ENCODE measurements at places on chromosomes 12 and 14.

DNA sequence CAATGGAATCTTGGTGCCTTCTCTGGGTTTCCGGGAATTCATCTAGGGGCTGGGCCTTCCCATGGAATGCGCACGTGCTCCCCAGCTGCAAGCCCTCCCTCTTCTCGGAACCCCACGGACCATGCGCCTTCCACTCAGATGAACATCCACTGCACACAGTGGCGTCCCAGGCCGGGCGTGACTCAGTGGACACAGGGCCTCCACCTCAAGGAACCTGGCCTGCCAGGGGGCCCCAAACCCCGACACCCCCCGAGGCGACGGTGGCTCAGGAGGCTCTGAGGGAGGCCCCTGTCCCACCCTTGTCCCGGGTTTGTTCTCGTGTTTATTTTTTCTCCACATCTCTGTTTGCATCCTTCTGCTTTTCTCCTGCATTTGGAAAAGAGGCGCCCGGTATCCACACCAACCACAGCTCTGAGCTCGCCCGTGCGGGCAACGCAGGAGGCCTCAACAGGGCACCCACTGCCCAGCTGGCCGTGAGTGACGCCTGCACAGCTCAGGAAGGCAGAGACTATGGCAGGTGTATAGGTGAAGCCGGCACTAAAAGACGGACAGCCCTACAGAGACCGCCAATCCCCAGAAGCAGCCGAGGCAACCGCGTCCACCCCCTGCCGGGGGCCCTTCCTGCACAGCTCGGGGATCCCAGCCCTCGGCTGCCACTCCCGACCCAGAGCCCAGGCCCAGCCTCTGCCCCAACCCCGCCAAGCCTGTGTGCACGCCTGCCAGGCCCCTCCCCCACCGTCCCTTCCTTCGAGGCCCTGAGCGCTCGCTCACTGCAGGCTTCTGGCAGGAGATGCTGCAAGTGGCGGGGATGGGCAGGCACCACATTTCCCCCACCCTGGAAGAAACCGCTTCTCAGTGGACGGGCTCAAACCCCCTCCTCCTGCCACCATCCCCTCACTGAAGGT, 23.8 kb upstream of the GALNT9 start:
- no peak for DNase-seq

GRCh38 chr14:75427482-75428229, at the start of gene JDP2:
JDP2 (plus strand) TSS chr14:75428022; CDS start chr14:75437921, 9,899 bp downstream.
- DNase-seq: peak; percentile 83

- no peak for DNase-seq
These were observed 18.9 kb downstream of the PYROXD1 start for GRCh38 chr12:21456291-21456780.

- DNase-seq: no peak
These were observed 36.2 kb downstream of the MED13L start for GRCh38 chr12:116241157-116241759.

- no peak for DNase-seq
These were observed 33.3 kb downstream of the TDG start for GRCh38 chr12:103998976-103999375.

DNA sequence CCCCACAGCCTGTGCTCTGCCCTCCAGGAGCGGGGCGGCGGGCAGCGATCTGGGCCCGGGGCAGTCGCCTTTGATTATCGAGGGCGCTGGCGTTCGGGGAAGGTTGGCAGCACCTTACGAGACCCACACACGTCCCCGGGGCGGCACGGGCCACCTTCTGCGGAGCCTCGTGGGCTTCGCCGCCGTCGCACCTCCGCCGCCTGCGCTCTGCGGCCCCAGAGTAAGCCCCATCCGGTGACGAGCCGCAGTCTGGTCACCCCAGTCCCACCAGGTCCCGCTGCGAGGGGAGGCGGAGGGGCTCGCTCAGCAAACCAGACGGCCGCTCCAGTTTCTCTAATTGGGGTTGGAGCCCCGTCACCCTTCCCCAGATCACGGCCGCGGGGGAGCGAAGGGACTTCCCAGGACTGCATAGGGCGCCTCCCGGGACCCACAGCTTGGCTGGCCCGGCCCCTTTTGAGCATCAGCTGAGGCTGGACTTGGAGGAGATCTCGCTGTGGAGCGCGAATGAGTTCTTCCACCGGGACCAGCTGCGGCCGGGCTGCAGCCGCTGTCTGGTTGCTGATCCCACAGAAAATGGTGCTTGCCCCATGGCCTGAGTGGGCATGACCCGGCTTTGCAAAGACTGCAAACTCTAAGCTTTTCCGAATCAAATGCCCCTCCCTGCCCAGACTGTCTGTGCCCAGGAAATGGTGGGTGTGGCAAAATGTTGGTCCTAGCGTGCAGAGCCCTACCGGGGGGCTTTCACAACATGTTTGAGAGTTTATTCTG, 560 bp downstream of the LGALS3 start:
- no peak for DNase-seq

GRCh38 chr14:52033101-52033642, 35.7 kb downstream of the NID2 start:
- DNase-seq: no peak

GRCh38 chr12:64352181-64352580, 38.4 kb downstream of the C12orf56 start:
- DNase-seq: no peak

DNA sequence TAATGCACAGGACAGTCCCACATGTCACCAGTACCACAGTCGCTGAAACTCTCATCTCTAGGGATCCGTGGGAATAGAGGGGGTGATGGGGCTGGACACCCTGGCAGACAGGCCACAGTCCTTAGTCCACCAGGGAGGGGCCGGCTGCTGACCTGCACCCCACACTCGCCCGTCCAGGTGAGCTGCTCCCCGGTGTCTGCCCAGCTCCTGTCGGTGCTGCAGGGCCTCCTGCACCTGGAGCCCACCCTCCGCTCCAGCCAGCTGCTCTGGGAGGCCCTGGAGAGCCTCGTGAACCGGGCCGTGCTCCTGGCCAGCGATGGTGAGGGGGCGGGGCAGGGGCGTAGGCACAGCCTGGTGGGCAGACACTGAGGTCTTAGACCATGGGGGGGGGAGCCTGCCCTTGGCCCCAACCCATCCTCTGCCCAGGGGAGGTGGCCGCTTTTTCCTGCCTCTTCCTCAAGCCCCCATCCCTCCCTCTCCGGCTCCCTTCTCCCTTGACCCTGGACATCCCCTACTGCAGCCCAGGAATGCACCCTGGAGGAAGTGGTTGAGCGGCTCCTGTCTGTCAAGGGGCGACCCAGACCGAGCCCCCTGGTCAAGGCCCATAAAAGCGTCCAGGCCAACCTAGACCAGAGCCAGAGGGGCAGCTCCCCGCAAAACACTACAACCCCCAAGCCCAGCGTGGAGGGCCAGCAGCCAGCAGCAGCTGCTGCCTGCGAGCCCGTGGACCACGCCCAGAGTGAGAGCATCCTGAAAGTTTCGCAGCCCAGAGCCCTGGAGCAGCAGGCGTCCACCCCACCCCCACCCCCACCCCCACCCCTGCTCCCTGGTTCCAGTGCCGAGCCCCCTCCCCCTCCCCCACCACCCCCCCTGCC, 17.1 kb upstream of the ADSS1 start:
- no peak for DNase-seq

DNA sequence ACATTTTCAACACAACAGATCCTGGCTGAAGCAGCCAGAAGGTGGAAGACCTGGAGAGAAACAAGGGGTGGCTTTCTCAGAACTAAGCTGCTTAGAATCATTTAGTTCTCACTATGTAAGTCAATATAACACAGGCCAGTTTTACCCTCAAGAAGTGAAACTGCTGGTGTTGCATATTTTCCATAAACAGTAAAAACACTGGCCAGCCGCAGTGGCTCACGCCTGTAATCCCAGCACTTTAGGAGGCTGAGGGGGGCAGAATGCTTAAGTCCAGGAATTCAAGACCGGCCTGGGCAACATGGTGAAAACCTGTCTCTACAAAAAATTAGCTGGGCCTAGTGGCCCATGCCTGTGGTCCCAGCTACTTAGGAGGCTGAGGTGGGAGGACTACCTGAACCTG, 11.6 kb downstream of the STX2 start:
- DNase-seq: no peak

GRCh38 chr12:81128930-81129554, 51.2 kb downstream of the ACSS3 start:
- DNase-seq: no peak

- DNase-seq: no peak
These were observed 334.3 kb upstream of the OR4E1 start for GRCh38 chr14:22007784-22008412.

- no peak for DNase-seq
These were observed 80.6 kb upstream of the STRN3 start for GRCh38 chr14:31106768-31107167.

DNA sequence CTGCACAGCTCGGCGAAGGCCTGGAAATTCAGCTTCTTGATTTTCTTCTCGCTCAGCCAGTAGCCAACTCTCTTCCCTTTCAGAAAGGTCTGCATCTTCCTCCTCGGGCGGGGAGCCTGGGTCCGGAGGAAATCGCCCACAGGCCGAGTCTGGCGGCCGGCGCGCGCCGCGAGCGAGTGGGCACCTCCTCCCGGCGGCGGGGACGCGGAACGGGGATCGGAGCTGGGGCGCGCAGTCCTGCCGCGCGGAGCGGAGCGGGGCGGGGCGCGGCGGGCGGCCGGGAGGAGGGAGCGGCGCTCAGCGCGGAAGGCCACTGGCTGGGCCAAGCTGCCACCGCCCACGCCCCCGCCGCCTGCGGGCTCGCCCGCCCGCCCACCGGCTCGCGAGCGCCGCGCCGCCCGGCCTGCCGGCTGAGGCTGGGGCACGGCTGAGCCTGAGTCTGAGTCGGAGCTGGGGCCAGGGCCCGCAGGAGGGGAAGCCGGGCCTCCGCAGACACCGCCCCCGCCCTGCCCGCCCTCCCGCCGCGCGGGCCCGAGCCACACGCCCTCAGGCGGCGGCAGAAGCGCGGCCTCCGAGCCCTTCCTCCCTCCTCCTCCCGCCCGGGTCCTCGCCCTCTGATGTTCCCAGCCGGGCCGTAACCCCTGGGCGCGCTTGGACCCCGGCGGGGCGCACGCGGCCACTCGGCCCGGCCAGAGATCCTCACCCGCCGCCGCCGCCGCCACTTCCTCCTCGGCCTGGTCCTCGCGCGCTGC, 480 bp downstream of the ITPK1 start:
- peak; percentile 90 for DNase-seq

GRCh38 chr14:70982200-70982599, 74.9 kb downstream of the PCNX1 start:
- DNase-seq: no peak

DNA sequence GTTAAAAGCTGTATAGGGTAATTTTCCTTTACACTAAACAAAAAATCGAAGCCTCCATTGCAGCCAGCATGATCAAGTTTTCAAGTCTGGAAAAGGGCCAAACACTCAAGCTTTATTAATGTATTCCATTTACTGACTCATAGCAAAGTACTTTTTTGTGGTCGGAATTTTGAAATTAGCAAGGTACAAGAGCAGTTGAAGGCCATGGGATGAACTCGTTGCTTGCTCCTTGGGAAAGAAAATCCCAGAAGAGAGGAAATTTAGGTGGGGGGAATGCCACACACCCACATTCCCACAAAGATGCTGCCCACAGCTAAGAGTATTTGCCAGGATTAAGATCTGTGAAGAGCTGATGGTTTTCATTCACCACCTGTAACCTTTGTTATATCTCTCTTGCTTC, 333.7 kb downstream of the EGLN3 start:
- no peak for DNase-seq

DNA sequence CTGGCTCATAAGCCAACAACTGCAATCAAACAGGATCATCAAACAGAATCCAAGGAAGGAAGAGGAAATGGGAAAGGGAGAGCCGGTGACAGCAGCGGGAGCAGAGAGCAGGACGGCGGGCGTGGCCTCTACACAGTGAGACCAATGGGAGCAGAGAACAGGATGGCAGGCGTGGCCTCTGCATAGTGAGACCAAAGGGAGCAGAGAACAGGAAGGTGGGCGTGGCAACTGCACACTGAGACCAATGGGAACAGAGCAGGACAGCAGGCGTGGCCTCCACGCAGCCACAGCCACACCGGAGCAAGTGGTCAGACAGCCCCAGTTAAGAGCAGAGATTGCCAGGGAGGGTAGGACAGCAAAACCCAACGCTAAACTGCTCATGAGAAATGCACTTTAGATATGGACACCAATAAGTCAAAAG, 16.4 kb downstream of the LRCOL1 start:
- DNase-seq: peak; percentile 59

GRCh38 chr14:77123381-77124325, 17.9 kb downstream of the ZDHHC22 start:
- DNase-seq: no peak

DNA sequence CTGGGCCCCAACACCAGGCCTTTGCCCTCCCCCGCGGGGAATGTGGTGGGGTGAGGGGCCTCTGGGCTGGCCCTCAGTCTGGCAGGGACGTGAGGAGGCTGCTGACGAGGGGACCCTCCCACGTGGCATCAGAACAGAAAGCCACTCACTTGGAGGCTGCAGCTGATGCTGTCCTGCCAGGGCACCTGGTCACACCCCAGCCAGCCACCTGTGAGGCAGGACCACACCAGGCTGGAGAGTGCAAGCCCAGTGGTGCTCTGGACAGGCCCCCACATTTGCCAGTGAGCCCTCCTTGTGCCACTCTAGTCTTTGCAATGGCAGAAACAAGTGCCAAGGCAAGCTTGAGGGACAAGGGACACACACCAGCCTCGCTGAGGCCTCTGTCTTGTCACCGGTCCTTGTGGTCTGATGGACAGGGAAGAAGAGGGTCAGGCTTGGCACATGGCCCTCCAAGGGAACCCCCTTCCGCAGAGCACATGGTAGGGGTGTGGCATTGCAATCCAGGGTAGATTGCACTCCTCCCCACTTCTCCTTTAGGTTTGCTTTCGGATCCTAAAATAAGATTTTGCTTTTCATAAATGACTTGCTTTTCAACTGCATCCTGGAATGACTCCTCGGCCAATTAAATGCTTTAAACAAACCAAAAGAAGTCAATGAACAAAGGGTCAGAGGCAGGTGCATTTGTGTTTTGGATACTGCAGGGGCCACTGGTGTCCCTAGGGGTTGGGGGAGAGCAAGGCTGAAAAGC, 53.7 kb downstream of the CCDC88C start:
- no peak for DNase-seq

Measured in GDM1 (cell line).